ENCODE measurements at places on chromosomes 11 and 22. TPM values are rescaled to one million over a fixed set of nuclear protein-coding genes. Genes with fewer than 3 reads are reported as not detected.
A peak's percentile ranks its signal among the peaks of the same experiment; 100 is the strongest.

MIOX gene
- total RNA-seq = not detected

APOA4 gene
- 1,133 TPM for total RNA-seq

DNA sequence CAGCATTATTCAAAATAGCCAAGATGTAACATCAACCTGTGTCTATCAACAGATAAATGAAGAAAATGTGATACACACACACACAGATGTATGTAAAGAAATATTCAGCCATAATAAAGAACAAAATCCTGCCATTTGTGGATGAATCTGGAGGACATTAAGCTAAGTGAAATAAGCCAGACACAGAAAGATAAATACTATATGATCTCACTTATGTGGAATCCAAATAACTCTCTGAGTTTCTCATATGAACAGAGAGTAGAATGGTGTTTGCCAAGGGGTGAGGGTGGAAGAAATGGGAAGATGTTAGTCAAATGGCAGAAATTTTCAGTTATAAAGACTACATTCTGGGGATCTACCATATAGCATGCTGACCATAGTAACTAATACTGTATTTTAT, 224.2 kb downstream of the GUCY1A2 start:
- DNase-seq = no peak

- DNase-seq = no peak
Observed at GRCh38 chr11:111400595-111400994, 21.5 kb upstream of the POU2AF1 start.

- peak; percentile 84 for DNase-seq
Observed at GRCh38 chr11:75342966-75343870, 8.2 kb downstream of the ARRB1 start.
